ENCODE measurements at places on chromosomes 4 and X. TPM values are rescaled to one million over a fixed set of nuclear protein-coding genes. Genes with fewer than 3 reads are reported as not detected.

The TACC3 gene
- 27.8 TPM for polyA plus RNA-seq

- DNase-seq = peak; percentile 7
Observed at GRCh38 chrX:100207331-100208024, 202.6 kb downstream of the PCDH19 start.

The FAM241A gene
- polyA plus RNA-seq = 1.3 TPM

The MAPK10 gene
- 18.9 TPM for polyA plus RNA-seq

DNA sequence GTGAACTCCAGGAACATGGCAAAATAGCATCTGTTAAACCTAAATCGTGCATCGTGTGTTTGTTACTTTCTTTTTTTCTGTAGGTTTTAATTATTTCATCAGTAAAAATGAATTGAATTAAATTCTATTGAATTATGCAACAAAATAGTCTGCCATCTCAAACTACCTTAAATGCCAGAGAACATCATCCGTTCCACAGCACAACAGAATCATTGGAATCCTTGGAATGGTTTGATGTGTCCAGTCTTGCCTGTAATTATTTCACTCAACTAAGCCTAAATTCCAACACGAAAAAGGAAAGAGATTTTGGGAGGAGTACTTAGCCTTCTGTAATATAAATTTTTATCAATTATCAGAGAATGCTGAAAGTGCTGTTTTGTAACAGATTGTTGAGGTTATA, 17.1 kb upstream of the SLC7A11 start:
- no peak for DNase-seq

DNA sequence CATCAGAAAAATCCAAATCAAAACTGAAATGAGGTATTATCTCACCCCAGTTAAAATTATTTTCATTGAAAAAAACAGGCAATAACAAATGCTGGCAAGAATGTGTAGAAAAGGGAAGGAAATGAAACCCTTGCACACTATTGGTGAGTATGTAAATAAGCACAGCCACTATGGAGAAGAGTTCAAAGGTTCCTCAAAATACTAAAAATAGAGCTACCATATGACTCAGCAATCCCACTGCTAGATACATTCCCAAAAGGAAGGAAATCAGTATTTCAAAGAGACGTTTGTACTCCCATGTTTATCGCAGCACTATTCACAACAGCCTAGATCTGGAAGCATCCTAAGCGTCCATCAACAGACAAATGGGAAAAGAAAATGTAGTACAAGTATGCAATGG, 932.4 kb downstream of the PCDH18 start:
- DNase-seq = no peak

DNA sequence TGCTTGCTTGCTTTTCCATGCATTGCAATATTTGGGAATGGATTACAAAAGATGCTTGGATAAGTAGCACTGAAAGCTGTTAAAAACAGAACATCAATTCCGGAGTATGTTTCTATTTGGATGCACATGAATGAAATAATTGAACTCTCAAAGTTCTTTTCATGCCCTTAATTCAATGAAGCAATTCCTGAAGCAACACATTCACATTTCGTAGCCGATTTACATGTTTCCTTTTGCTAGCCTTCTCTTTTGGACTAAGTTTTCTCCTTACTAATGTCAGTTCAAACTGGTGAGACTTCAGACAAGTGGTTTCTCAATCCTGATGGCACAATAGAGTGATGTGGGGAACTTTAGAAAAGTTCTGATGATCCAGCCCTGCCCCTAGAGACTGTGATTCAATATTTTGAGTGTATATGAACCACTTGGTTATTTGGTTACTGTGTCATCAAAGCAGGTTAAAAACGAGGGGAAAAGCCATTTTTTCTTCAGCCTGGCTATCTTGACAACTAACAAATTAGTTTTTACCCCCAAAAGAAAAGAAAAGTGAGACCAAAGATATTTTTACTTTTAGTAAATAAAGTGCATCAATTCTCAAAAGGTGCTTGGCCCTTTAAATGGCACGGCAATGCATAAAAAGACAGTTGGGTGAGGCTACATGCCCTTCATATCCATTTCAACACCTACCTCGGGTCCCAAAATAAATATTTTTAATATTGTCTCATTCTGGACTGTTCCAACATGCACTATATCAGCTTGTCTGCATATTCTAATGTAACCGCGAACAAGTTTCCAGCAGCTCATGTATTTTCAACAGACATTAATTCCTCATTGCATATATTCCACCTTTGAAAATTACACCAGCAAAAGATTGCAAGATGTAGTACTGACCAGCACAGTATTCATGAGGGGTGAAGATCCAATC, 90.1 kb upstream of the RPL34 start:
- no peak for DNase-seq

DNA sequence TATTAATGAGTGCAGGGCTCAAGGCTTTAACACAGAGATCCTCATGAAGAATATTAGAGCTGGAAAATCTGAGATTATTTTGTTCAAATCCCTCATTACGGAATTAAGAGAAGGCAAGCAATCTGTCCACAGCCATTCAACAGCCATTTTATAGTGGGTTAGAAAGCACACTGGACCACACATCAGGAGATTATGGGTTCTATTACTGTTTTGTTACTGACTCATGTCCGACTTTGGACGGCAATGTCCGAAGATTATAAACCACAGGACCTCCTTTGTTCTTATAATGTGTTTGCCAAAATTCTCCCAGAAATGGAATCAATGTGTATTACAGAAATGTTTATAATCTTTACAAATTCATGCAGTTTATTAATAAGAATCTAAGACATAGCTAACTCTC, 8.1 kb downstream of the LAMTOR3 start:
- no peak for DNase-seq

DNA sequence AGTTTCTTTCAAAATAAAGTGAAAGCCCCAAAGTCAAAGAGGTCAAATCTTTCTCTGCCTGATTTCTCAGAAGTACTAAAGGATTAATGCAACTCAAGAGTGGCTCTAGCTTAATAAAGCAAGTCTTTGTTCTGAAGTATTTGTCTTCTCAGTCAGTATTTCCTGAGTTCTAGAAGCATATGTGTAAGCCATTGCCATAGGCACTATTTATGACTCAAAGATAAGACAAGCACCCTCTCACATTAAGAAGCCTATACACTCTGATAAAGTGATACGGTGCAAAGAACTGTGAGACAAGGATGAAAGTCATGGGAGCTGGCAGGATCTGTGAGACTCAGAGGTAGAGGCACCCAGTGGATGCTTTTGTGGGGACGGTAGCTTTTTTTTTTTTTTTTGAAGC, 60.9 kb downstream of the AASDH start:
- no peak for DNase-seq

- DNase-seq = no peak
Observed at GRCh38 chr4:8030121-8030781, 90.6 kb upstream of the AFAP1 start.

DNA sequence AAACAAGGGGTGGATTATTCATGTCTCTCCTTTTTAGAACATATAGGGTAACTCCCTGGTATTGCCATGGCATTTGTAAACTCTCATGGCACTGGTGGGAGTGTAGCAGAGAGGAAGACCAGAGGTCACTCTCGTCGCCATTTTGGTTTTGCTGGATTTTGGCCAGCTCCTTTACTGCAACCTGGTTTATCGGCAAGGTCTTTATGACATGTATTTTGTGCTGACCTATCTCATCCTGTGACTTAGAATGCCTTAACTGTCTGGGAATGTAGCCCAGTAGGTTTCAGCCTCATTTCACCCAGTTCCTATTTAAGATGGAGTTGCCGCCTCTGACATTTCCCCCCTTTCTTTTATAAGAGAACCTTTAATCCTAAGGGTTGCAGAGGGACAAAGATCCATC, 45.8 kb downstream of the MGST2 start:
- DNase-seq = no peak

The PAK3 gene
- 2.2 TPM for polyA plus RNA-seq

- DNase-seq = peak; percentile 10
Observed at GRCh38 chr4:4521136-4521535, 20.7 kb downstream of the STX18 start.

The TMEM31 gene
- polyA plus RNA-seq = 0.43 TPM

GRCh38 chr4:169362607-169363006, 91.9 kb upstream of the SH3RF1 start:
- DNase-seq = no peak

The XPNPEP2 gene
- polyA plus RNA-seq = 353 TPM

- no peak for DNase-seq
Observed at GRCh38 chr4:131159261-131159660, 1989.8 kb upstream of the PCDH10 start.

The HGFAC gene
- polyA plus RNA-seq = 1.3 TPM

The HMX1 gene
- not detected for polyA plus RNA-seq

The ITIH6 gene
- 0.04 TPM for polyA plus RNA-seq

- DNase-seq = no peak
Observed at GRCh38 chr4:84529169-84529751, 30.2 kb upstream of the NKX6-1 start.

The DCAF4L1 gene
- 0.21 TPM for polyA plus RNA-seq

The CNKSR2 gene
- 1.3 TPM for polyA plus RNA-seq

DNA sequence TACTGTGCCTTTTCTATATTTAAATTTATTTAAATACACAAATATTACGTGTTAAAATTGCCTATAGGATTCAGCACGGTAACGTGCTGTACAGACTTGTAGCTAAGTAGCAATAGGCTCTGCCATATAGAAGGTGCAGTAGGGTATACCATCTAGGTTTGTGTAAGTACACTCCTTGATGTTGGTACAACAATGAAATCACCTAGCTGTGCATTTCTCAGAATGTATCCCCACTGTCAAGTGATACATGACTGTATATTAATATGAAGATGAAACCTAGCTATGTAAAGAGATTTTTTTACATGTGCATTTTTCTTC, 431.2 kb downstream of the KCTD8 start:
- no peak for DNase-seq
